ENCODE measurements at places on chromosomes 6 and 20.

DNA sequence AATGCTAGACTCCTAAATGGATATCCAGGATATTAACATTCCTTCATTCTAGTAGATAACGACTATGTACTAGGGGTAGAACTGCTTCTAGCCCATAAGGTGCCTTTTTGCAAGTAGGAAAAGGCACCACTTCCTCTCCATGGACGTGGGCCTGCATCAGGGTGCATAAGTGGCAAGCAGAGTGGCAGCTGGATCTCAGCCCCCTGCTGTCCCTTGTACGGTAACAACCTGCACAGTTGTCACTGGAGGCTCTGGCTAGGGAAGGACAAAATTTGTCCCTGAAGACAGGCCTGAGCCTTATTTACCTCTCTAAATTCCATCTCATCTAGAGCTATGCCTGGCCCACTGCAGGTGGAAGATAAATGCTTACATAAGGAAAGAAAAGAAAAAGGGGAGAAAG is 42.5 kb upstream of the SAYSD1 start:
- no peak for DNase-seq

DNA sequence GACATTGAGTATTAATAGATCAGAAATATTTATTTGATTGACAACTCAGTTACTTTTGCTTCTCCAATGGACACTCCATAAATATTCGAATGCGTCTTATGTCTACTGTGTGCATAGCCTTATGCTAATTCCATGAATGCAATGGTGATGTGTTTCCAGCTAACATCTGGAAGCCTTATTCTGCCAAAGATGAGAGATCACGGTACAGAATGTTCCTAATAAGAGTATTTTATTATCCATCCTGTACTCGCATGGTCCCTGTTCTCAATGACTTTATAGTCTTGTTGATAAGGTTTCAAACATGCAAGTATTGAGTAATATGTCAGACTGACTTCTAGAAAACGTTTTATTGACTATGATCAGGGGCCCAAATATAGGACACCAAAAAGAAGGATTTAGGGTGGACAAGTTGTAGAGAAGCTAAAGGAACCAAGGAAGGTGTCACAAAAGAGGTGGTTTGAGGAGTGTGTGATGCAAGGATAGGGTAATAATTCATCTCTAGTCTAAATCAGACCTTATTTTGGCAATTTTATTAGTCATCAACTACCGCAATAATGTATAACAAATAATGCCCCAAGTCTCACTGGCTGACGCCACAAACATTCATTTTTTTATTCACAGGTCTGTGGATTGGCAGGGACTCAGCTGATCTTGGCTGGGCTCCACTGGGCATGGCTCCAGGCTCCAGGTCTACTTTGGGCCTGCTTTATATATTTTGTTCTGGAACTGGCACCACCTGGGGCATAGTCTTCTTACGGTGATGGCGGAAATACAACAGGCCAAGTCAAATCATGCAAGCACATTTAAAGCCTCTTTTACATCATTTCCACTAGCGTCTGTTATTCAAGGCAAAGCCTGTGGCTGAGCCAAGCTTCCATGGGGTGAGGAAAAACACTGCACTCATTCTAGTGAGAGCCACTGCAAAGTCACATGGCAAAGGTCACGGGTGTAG is 24.5 kb upstream of the CD83 start:
- no peak for DNase-seq

DNA sequence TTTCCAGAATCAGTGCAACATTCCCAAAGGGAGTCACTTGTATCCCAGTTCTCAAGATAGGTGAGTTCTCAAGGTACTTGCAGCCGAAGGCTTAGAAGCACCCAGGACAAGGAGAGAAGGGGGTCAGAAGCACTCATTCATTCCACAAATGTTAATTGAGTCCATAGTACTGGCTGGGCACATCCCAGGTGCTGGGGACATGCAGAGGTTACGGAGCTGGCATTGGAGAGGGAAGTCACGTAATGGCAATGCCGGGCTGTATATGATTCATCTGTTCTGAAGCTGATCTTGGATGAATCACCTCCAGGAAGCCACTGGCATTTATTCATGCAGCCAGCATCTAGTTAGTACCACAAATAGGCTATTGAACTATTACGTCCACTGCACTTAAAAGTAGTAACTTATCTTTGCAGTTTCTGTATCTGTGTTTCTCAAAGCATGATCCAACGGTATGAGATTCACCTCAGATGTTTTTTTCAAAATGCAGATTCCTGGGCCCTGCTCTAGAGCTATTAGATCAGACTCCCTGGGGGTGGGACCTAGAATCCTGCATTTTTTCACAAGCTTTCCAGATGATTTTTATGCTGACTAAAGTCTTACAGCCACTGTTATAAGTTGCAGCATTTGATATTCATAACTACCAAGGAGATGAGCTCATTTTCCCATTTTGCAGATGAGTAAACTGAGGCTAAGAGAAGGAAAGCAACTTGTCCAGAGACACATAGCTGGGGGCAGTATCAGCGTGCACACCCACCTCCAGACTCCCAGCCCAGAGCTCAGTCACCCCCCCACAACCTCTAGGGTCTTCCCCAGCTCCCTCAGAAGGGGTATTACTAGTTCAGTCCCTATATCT is 44.1 kb upstream of the ID1 start:
- no peak for DNase-seq

DNA sequence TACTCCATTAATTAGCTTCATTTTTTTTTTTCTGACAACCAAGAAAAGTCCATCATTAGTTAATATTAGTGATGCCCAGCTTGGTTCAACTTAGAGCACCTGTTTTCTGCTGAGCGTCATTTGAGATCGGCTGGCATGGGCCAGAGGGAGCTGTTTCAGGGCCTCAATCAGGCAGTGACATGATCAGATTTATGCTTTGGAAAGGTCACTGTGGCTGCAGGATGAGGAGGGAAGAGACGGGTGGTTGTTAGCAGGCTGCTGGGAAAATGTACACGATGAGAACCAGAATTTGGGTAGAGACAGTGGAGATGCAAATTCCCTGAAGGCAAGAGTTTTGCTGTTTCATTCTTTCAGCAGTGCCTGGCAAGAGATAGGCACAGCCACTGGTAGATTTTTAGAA is 4.4 kb upstream of the STX16 start:
- DNase-seq, result no peak

- DNase-seq, result no peak
Measured at GRCh38 chr6:130843575-130844320, 16.5 kb downstream of the SMLR1 start.

DNA sequence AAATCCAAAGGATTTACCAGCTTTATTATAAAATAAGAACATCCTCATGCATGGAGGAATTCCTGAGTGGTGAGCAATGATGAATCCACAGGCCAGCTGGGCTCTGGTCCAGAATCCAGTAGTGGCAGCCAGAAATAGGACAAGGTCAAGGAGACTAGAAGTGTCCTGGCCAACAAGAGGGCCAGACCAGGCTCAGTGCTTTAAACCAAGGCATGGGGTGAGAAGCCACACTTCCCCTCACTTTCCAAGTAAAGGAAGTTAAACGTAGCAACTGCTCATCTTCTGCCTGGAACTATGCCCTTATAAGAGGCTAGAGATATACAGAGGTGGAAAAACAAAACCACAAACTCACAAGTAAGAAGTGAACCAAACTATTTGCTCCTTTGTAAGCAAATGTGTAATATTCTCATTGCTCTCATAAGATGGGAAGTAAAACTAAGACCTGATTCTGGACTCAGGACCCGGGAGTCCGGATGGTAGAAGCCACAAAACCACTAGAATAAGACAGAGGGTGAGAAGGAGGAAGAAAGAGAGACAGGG is 253.2 kb downstream of the UST start:
- DNase-seq, result no peak

- no peak for DNase-seq
Measured at GRCh38 chr20:11716239-11716944, 201.3 kb upstream of the BTBD3 start.

GRCh38 chr20:49284818-49285217 is 7.0 kb upstream of the ZNFX1 start:
- DNase-seq, result no peak

- DNase-seq, result no peak
Measured at GRCh38 chr6:71502956-71503355, 214.3 kb downstream of the OGFRL1 start.

- DNase-seq, result no peak
Measured at GRCh38 chr6:1903780-1904465, 294.2 kb downstream of the FOXC1 start.

GRCh38 chr20:34560141-34560523 is 1.6 kb downstream of the MAP1LC3A start:
- no peak for DNase-seq

- no peak for DNase-seq
Measured at GRCh38 chr20:32544893-32545840, 40.0 kb downstream of the NOL4L start.

- DNase-seq, result no peak
Measured at GRCh38 chr6:163661272-163661671, 246.8 kb downstream of the QKI start.

- DNase-seq, result no peak
Measured at GRCh38 chr6:121760745-121761144, 325.3 kb downstream of the GJA1 start.

- no peak for DNase-seq
Measured at GRCh38 chr6:134145786-134146185, 93.4 kb upstream of the SLC2A12 start.

- DNase-seq, result no peak
Measured at GRCh38 chr6:42735976-42736375, 9.9 kb downstream of the TBCC start.

DNA sequence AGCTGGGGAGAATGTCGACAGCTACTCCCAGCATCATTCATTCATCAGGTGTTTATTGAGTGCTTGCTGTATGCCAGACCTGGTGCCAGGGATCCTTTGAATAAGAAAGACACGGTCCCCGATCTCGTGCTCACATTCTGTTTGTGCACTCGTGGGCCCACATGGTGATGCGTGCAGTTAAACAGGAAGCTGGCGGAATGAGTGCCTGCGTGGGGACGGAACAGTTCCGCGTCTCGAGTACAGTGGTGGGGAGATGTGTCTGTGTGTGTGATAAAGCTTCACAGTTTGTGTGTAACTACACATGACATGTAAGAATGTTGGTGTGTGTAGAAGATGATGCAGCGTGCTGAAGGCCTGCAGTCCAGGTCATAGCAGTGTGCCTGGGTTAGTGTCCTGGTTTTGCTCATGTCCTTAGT is 6.5 kb downstream of the RBM38 start:
- no peak for DNase-seq

DNA sequence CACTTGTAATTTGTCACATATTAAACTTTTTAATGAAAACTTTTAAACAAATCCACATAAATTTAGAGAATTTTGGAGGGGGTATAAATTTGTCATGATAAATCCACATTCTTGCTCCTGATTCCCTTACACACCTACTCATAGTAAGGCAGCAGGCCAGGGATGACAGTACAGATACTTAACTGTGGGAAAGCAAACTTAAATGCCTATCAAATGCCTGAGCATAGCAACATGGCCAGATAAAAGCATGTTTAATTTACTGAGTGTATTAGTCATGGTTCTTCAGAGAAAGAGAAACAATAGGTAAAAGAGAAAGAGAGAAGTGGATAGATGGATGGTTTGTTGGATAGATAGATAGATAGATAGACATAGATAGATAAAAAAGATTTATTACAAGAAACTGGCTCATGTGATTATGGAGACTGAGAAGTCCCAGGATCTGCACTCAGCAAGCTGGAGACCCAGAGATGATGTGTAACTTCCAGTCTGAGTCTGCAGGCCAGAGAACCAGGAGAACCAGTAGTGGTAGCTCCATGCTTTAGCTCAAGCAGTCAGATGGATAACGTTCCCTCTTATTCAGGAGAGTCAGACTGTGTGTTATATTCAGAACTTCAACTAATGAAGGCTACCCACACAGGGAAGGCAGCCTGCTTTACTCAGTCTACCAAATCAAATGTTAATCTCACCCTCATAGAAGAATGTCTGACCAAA is 15.9 kb upstream of the ADGRF1 start:
- DNase-seq, result no peak

DNA sequence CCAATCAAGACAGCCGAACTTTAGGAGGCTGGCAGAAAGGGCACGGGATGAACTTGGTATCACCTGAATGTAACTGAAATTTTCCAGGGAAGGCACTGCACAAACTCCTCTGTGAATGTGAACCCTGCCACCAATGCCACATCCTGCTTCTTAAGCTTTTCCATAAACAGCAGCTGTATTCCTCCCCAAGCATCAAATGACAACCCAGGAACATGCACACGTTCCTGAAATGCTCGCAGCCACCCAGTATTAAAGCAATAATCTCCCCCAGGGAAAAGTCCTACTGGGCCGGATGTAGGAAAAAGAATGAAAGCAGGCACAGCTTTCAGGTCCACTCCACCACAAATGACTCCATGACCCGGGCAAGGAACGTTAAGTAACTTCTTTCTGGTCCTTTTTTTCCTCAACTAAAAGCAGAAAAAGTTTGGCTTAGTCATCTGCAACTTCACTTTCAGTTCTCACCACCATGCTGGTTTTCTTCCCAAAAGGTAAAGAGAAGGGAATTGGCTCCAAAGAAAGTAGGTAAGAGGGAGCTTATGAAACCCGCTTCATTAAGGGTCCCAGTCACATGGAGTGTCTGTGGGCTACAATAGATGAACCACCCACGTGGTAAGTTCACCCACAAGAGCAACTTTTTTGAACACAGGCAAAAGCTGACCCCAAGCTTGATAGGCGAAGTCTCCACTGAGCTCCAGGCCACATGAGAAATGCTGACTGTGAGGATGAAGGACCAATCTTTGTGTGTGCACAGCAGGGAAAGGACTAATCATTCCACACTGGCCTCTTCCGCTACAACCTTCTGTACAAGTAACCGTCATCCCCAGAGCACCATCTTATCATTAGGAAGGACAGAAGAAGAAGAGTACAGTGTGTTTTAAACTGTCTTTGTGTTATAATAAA is 90.1 kb downstream of the HIVEP2 start:
- no peak for DNase-seq

DNA sequence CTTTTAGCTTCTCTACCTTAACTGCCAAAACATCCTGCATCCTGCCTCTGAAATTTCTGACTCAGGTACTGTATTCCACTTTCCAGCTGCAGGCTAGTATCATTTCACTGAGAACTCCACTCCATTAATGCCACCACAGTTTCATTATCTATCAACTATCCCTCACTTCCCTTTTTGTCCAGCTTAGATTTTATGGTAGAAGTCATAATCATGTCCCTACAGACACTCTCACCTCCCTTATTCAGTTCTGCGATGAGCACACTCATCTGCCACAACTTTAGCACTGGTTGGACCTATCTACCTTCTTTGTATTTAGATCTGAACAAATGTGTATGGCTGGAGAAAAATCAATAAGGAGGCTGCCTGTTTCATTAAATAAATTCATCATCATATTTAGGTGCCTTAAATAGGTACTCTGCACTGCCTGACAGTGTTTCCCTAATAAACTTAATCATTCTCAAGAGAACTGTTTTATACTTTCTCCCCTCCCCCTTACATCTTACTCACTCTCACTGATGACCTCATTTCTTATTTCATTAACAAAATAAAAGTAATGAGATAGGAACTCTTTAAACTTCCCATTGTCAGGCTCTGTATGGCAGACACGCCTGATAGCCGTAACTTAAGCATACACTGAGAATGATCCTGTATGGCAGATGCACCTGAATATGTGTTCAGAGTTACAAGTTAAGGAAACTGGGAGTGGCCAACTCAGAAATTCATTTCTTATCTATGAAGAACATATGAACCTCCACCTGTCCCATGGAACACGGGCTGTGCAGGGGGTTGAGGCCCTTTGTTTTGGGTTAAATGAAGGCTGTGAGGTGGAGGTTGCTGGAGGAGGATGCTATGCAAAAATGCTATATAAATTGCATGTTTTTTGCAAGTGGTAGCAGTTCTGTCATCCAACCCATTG is 95.3 kb upstream of the MAN1A1 start:
- no peak for DNase-seq
